ENCODE measurements at places on chromosomes 1 and 21.

- DNase-seq = no peak
Measured at GRCh38 chr1:87208931-87209330, 119.7 kb upstream of the LMO4 start.

DNA sequence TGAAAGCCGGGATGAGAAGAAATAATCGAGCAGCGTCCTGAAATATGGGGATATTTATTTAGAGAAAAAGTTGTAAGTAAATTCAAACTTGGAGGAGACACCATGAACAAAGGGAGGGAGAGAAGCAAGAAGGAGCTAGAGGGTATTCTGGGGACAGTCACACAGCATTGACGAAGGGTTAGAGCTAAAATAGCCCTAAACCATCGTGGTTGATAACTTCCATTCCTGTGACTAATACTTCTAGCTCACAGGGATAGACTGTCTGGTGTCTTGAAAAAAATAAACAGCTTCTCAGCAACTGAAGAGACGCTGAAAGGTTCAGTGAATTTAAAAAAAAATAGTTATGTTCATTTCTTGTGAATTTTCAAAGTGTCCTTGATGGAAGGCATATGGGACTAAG lies 86.7 kb downstream of the LRRC53 start:
- no peak for DNase-seq

GRCh38 chr1:60111716-60112115 lies 38.1 kb upstream of the C1orf87 start:
- DNase-seq = no peak

- no peak for DNase-seq
Measured at GRCh38 chr1:25502957-25503356, 40.4 kb upstream of the LDLRAP1 start.

- no peak for DNase-seq
Measured at GRCh38 chr1:197225611-197226010, 42.4 kb upstream of the CRB1 start.

DNA sequence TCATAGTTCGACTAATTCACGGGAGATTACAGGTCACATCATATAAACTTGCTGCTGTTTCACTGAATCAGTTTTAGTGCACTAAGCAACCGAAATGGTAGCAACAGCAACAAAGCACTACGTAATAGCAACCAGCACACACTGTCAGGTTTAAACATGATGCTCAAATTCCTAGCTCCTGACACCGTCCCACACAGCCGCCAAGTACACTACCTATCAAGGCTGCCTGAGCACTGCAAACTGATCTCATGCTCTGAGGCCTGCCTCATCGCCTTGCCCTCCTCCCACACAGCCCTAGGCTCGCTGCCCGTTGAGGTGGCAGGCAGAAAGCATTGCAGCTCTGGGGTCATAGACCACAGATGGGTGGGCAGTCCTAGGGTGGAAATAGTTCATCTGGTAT lies 12.4 kb downstream of the LAMC2 start:
- no peak for DNase-seq

DNA sequence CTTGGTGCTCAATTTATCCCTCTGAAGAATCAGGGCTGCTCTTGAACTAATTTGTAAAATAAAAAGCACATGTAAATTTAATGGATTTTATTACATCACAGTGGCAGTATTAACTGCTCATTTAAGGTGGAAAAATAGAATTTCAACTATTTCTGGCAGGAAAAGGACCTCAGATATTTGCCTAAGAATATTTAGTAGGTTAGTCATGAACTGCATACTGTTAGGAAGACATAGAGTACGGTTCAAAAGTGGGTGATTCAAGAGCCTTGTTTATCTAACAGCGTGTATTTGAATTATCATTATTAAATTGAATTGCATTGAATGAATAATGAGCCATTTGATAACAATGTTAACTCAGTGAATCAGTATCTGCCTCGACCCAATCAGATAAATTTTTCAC lies 248.8 kb upstream of the PBX1 start:
- no peak for DNase-seq

DNA sequence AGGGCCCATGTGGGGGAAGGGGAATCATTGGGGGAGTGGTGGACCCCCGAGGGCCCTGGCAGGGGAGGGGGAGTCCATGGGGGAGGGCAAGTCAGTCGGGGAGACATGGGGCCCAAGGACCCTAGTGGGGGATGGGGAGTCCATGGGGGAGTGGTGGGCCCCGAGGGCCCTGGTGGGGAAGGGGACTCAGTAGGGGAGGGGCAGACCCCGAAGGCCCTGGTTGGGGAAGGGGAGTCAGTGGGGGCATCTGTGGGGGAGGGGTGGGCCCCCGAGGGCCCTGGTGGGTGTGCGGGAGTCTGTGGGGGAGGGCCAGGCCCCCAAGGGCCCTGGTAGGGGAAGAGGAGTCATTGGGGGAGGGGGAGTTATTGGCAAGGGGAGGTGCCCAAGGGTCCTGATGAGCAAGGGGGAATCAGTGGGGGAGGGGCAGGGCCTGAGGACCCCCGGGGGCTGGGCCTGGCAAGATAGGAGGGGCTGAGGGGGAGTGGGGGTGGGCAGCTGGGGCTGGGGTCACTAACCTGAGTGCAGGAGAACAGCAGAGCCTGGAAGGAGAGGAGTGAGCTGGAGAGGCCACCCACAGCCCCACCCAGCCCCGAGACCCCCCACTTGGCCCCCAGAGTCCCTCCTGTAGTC lies 2.1 kb downstream of the MXRA8 start:
- no peak for DNase-seq

- no peak for DNase-seq
Measured at GRCh38 chr1:33466159-33466558, 6.3 kb upstream of the ZSCAN20 start.

DNA sequence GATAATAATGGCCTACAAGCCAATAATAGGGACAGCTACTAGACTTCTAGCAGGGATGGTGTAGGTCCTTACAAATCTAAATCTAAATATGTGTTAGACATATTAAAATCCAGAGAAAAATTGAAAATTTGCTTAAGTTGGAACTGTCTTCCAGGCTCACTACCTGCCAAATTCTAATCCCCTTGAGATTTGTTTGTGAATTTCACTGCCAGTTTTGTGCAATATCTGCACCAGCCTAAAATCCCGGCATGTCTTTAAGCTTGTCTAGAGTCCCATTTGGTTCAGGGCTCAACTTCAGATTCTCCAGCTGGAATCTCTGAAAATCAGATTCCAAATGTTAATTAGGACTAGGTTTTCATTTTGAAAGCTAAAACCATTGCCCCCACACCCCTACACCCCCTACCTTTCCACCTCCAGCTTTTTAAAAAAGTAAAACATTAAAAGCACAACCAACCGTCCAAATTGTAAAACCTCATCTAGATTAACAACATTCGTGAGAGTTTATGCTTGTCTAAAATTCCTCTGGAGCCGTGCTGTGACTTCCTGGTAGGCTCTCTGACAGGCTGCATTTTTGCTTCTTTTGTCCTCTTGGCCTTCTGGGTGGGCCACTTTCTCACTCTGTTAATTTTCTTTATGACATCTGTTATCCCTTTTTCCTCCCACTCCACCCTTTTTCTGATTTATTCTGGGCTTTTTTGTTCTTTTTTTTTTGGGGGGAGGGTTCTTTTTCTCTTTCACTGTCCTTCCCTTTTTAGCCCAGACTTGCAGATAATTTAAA lies 348.7 kb downstream of the PAPPA2 start:
- DNase-seq = no peak

DNA sequence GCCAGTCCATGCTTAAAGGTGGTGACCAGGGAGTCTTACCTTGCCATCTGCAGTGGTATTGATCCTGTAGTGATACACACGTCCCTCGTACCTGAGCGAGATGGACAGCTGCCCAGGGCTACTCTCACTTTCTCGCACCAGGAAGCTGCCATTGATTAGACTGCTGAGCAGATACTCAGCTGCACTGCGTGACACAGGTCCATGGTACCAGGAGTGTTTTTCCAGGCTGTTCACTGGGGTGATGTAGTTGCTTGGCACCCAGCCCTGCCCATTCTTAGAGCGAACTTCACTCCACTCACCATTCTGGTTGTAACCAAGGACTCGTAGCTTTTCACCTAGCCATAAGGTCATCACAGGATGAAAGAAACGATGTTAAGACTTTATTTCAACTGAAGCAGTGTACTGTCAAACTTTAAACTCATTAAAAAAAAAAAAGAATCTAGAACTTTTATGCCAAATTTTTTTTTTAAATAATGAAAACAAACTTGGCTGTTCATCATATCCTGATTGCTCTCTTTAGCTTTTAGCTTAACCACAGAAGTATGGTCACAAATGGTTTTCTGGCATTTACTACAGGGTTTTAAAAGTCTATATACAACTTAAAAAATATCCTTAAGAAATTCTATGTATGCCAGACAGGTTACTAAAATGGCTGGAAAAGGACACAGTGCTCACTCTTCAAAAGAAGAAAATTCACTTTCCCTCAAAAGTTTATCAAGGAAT lies 44.6 kb downstream of the TOR3A start:
- DNase-seq = no peak

DNA sequence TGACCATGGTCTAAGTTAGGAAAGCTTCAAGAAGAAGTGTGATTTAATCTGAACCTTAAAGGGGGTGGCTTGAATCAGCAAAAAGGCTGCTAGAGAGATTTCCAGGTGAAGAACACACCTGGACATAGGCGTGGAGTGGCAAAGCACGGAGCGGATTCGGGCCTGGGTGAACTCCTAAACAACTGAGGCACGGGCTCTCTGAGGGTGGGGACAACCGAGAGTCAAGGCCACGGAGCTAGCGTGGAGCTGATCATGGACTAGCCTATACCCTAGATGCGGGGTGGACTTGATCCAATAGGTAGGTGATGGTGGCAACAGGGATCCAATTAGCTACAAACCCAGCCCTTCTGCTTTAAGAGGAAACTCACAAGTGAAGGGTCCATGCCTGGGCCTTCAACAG lies 27.8 kb downstream of the SYT2 start:
- DNase-seq = no peak

GRCh38 chr1:32755810-32756159 lies 53.2 kb upstream of the SYNC start:
- DNase-seq = no peak

GRCh38 chr21:31498985-31499384 lies 154.9 kb upstream of the TIAM1 start:
- DNase-seq = no peak

DNA sequence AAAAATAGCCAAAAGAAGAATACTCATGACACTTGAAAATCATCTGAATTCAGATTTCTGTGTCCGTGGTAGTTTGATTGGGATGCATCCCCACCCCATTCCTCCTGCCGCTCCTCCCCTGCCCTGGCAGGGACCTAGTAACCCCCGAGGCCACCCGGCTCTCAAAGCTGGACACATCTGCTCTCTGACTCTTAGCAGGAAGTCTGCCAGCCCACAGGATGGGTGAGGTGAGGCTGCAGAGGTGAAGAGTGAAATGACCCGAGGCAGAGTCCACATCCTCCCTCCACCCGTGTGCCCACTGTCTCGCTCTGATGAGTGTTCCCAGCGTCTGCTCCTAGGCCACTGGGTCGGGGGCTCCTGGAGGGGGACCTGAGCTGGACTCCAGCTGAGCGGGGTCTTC lies 308.5 kb upstream of the VAMP3 start:
- no peak for DNase-seq

DNA sequence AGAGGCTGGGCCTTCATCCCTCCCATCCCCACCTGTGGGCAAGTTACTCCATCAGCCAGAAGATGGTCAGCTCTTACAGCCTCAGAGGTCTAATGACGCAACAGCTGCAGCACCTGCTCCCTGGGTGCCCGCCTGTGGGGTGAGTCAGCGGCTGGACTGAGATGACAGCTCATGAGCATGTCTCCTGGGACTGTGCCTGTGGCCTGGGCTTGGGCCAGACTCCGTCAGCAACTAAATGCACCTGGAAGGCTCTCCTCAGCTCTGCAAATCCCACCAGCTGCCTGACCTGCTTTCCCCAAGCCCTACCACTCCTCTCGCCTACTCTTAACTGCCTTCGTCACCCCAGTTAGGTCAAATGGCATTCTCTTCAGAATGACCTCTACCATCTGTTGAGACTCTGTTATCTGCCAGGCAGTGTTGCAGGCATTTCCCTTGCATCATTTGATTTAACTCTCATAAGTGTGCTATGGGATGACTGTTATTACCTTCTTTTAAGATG lies 47.7 kb downstream of the ETS2 start:
- DNase-seq = no peak

DNA sequence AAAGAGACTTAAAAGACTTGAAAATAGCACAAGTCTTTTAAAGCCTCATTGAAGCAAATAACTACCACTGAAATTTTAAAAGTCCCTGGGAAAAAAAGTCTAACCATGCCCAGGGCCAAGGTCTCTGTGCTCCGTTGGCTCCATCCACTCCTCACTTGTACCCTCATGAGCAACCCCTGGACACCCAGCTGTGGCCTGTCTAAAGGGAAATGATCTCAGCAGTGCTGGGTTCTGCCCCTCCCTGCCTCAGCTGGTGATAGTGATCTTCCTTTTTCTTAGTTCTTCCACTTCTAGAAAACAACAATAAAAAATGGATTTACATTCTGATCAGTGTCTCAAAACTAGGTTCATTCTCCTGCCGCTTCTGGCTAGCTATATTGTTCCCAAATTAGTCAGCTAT lies 423.5 kb upstream of the ADAMTS5 start:
- no peak for DNase-seq

GRCh38 chr1:37995751-37996345 lies 6.0 kb upstream of the SF3A3 start:
- peak; percentile 27 for DNase-seq

Measured in CD4-positive, CD25-positive, alpha-beta regulatory T cell (primary cell).